ENCODE measurements at places on chromosomes 4 and X.

- no peak for DNase-seq
These were observed 66.5 kb downstream of the HTR2C start for GRCh38 chrX:114650351-114650750.

DNA sequence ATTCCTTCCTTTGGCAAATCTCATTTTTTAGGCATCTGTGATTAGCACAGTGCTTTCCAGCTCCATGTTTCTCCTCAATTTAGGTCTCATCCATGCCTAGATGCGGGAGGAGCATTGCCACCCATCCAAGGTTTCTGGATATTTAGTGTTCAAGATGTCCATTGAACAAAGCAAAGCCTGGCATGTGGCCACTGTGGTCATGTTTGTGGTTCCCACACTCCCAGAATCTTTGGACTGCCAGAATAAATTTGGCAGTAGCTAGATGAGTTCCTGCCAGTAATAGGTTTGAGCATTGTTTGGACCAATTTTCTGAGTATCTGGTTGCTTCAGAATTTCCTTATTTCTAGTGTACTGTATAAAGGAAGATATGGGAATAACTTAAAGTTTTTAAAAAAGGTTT is 1124.1 kb downstream of the ADGRL3 start:
- DNase-seq, result no peak

- DNase-seq, result no peak
These were observed 51.9 kb downstream of the ZFYVE28 start for GRCh38 chr4:2366252-2367192.

DNA sequence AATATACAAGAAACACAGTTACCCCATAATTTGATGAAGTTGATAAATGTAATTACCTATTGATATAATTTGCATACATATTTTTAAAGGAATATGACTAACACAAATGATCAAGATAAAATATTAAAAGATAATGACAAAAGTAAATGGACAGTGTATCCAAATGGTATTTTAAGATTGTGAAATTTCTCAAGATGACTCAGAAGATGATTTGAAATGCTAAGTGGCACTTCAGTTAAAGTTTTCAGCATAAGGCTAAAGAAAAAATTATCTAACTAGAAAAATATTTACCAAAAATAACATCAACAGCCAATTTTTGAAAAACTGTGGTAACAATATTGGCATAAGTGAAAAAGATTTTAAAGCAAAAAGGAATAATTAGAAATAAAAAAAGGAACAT is 248.4 kb upstream of the NDST4 start:
- no peak for DNase-seq

- no peak for DNase-seq
These were observed 72.0 kb downstream of the FRMPD4 start for GRCh38 chrX:12210196-12210815.

- DNase-seq, result no peak
These were observed 66.9 kb upstream of the PLAC1 start for GRCh38 chrX:134725103-134725690.

GRCh38 chrX:72095370-72095769 is 36.3 kb downstream of the RTL5 start:
- no peak for DNase-seq

GRCh38 chr4:77014256-77014655 is 61.5 kb downstream of the CCNI start:
- no peak for DNase-seq

DNA sequence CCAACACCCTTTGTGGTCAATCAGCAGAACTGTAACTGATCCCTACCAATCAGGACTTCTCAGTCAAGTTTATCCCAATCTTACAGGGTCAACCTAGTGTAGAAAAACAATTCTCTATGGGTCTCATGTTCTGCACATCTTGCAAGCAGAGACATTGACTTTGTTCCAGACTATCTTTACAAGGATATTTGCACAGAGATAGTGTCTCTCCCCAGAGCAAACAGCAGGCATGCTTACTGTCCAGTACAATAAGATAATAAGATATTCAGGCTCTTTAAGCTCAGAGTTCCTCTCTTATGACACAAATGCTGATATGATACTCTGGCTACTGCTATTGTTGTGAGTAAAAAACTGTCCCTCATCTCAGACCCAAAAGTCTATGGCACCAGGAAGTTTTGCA is 53.2 kb downstream of the ACSL4 start:
- DNase-seq, result no peak

- no peak for DNase-seq
These were observed 3.9 kb downstream of the BMP2K start for GRCh38 chr4:78780093-78780492.

- DNase-seq, result no peak
These were observed 12.2 kb upstream of the ZNF280C start for GRCh38 chrX:130280901-130281300.

DNA sequence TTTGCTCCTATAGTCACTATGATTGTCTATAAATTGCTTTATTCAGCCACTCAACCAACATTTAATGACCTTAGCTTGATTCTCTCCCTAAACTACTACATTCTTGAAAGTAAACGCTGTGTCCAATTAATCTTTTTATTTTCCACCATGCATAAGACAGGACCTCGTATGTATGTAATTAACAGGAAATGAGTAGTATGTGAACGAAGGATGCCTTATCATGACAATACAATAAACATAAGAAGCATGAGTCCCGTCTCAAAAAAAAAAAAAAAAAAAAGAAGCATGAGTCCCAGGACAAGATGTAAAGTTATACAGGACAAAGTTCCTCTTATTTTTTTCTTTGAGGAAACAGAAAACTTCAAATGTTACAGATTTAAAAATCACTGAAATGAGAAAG is 92.5 kb downstream of the PPP3CA start:
- no peak for DNase-seq

DNA sequence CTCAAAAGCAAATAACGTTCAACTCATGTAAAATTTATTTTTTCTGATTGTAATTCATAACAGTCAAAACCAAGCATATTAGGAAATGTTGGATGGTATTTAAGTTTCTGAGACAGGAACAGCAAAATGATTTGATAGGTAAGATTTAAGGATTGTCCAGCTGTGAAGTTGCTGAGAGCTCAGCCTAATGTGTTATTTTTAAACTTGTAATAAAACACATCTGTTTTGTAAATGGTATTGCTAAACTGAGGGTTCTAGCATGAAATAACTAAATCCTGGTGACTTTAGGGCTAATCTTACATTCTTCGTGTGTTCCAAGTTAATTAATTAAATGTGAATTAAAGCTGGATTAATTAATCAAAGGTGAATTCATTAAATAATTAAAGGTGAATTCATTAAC is 13.3 kb downstream of the TLR10 start:
- DNase-seq, result no peak

GRCh38 chr4:73080789-73081188 is 11.3 kb upstream of the COX18 start:
- DNase-seq, result no peak

- no peak for DNase-seq
These were observed 17.5 kb downstream of the PRSS12 start for GRCh38 chr4:118335324-118335723.

GRCh38 chr4:99290848-99291786 is at the start of gene ADH1A:
Gene ADH1A, minus strand, starts transcription at chr4:99290985. Its CDS starts 71 bp downstream, at chr4:99290914.
- DNase-seq, result no peak

GRCh38 chrX:7269991-7270390 is 122.0 kb upstream of the PUDP start:
- DNase-seq, result no peak

- DNase-seq, result no peak
These were observed 9.1 kb downstream of the CYP4V2 start for GRCh38 chr4:186200516-186200915.

GRCh38 chr4:173211838-173212237 is 43.2 kb downstream of the GALNT7 start:
- DNase-seq, result no peak

GRCh38 chr4:64584125-64584524 is 174.9 kb upstream of the TECRL start:
- no peak for DNase-seq

DNA sequence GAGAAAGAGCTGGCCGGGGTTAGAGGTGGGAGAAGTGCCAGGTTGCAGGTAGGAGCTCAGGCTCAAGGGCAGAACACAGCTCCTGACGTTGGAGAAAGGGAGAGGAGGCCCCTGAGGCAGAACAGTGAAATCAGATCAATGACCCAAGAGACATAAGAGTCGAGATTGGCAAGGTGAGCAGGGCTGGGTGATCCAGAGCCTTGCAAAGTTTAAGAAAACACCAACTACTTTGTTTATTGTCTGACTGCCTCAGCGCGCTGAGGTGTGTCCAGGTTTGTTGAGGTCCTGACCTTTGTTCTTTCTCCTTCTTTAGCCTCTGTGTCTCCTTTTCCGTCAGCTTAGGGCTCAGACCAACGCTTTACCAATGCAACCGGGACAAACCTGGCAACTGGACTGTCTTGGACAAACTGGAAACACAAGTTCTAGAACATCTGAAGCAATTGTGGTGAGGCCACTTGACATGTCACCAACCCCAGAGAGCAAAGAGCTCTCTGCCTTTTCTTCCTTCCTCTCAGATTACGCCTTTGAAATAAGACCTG is 28.3 kb downstream of the CHRNA9 start:
- DNase-seq, result no peak

DNA sequence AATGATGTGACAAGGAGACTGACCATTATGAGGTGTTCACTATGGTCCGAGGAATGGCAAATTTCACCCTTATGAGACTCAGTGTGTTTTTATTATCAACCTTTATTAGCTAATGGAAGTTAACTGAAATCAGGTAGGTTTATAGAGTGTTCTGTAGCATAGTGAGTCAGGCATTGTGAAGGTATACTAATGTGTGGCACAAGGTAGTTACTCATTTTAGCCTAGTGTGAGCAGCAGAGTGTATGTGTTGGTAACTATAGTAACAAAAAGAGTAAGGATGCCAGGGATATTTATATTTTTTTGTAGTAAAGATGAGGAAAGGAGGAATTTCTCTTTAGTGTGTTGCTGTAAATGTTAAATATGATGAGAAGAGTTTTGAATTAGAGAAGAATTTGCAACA is 12.0 kb downstream of the PDLIM5 start:
- no peak for DNase-seq

DNA sequence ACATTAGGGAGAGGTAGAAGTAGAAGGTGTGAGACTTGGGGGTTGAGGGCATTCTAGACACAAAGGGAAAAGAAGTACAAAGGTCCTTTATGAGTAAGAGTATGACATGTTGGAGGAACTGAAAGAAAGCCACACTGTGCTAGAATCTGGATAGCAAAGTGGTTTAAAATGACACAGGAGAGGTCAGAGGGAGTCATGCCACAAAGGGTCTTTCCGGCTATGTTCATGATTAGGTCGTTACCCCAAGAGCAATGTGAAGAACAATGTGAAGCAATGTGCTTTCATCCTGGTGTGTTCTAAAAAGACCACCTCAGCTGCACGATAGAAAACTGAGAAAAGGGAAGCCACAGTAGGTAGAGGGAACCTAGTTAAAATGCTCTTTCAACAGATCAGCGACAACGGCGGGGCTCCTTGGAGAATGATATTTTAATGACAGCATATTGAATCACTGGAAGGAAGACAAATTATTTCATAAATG is 29.2 kb downstream of the SMIM14 start:
- no peak for DNase-seq

GRCh38 chr4:7266525-7267292 is 74.4 kb downstream of the SORCS2 start:
- DNase-seq, result no peak

GRCh38 chr4:176238157-176238610 is 30.8 kb downstream of the ASB5 start:
- DNase-seq, result no peak

DNA sequence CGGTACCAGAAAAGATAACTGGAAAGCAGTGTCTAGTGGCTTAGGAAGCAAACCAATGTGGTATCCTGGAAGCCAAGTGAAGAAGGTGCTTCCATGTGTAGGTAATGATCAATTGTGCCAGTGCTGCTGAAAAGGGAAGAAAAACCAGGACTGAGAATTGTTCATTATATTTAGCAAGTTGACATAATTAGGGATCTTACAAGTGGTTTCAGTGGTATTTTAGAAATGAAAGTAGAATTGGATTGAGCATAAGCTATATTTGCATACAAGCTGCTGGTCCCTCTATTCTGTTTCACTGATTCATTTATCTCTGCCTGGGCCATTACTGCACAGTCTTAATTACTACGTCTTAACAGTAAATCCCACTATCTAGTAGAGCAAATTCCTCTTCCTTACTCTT is 32.3 kb downstream of the PRDM8 start:
- DNase-seq, result no peak

GRCh38 chrX:46837558-46838485 is 979 bp downstream of the RP2 start:
- no peak for DNase-seq

GRCh38 chr4:82786828-82787227 is 11.8 kb downstream of the SCD5 start:
- no peak for DNase-seq

GRCh38 chr4:121380776-121381462 is at the start of gene QRFPR:
Gene QRFPR, minus strand, starts transcription at chr4:121381018. Its CDS starts 371 bp downstream, at chr4:121380647.
- no peak for DNase-seq

- DNase-seq, result no peak
These were observed 94.8 kb upstream of the ELOVL6 start for GRCh38 chr4:110292994-110293744.

GRCh38 chr4:175246941-175247340 is 328.8 kb downstream of the ADAM29 start:
- no peak for DNase-seq

DNA sequence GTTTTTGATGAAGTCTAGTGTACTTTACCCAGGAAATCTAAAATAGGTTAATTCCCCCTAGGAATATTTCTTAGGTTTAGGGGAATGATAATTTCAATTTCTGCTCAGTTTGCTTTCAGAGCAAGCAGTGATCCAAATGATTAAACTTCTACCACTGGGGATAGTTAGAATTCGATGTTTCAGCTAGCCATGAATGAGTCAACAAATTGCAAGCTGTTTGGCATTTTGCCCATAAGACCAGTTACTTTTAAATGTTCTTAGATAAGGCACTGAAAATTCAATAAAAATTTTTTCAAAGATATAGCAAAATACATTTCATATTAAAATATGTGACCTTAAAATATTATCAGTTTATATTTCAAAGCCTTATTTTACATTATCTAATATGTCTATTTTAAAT is 993.6 kb downstream of the ARAP2 start:
- no peak for DNase-seq

- DNase-seq, result no peak
These were observed 12.2 kb upstream of the TRPC5 start for GRCh38 chrX:112094729-112095128.

DNA sequence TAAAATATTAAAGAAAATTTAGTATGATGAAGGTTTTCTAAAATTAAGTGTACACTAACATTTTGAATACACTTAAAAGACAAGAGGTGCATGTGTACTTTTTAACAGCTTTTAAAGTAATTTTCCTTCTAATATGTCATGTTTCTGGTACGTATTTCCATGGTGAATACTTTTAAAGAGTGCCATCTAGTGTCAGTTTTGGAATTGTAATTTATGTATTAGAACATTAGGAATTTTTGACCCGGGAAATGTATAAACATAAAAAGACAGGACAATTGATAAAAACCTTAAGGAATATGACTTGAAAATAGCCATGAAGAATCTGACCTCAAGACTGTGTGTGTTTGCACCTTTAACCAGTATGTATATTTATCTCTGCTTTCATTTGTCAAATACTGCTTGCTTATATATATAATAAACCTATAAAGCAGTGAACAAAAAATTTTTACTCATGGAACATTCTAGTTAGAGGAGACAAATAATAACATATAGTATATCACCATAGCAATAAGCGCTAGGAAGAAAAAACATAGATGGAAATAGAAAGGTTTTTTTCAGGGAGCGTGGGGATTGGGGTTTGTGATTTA is 7.2 kb downstream of the GSTCD start:
- DNase-seq, result no peak
